ENCODE measurements at places on chromosomes 12 and 14. TPM values are rescaled to one million over a fixed set of nuclear protein-coding genes. Genes with fewer than 3 reads are reported as not detected.

GRCh38 chr14:88463318-88463717 lies 77.9 kb downstream of the SPATA7 start:
- no peak for DNase-seq

DNA sequence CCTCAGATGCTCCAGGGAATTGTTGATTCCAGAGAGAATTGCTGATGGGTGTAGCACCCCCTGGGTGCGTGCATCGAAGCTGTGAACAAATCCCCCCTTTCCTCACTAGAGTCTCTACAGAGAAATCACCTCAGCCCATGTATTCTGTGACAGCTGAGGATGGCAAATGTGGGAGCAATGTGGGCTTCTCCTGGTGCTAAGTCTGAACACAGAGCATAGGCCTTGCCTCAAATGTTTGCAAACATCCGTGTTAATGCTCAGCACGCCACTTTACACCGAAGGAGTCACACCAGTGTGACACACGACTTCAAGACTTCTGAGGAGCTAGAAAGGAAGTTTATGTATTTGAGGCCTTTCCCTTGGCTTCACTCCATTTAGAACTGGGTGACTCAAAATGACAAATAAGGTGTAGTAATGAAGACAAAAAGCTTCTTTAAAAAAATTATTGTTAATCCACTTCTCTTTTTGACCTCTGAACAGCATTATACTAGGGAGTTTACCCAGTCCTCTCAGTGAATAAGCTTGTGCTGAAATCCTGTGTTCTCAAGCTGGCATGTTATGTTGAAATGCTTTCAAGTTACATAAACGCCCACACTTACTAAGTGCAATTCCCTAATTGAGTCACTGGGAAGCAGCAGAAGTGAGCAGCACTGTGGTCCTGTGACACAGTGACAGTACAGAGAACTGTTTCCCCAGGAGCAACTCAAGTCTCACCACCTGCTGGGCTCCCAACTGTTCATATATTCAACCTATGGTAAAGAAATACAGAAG lies 92.9 kb downstream of the FAR2 start:
- no peak for DNase-seq

DNA sequence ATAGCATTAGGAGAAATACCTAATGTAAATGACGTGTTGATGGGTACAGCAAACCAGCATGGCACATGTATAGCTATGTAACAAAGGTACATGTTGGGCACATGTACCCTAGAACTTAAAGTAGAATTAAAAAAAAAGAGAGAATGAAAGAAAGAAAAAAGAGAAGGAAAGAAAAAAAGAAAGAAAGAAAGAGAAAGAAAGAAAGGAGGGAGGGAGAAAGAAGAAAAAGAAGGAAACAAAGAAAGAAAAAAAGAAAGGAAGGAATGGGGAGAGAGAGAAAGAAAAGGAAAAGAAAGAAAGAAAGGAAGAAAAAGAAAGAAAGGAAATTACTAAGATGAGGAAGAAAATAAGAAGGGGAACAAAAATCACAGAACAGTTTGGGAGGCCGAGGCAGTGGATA lies 925.5 kb downstream of the LRFN5 start:
- DNase-seq: no peak

- no peak for DNase-seq
These were observed 3.2 kb downstream of the CD69 start for GRCh38 chr12:9757433-9758025.

DNA sequence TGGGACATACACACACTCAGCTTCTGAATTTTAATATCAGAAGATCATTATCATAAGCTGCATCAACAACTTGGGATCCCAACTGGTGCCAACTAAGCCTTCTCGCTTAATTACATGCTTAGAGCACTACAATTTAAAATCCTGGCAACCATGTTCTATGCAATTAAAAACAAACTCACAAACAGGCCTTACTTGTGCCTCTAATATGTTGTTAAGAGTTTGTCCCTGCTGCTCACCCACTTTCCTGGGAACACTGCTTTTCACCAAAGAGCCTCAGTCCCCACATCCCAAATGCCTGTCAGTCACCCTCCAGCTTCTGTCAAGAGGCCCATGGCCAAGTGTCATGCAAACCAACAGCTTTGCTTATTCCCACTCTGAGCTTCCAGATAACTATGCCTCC lies 69.7 kb downstream of the TTC9 start:
- DNase-seq: no peak

DNA sequence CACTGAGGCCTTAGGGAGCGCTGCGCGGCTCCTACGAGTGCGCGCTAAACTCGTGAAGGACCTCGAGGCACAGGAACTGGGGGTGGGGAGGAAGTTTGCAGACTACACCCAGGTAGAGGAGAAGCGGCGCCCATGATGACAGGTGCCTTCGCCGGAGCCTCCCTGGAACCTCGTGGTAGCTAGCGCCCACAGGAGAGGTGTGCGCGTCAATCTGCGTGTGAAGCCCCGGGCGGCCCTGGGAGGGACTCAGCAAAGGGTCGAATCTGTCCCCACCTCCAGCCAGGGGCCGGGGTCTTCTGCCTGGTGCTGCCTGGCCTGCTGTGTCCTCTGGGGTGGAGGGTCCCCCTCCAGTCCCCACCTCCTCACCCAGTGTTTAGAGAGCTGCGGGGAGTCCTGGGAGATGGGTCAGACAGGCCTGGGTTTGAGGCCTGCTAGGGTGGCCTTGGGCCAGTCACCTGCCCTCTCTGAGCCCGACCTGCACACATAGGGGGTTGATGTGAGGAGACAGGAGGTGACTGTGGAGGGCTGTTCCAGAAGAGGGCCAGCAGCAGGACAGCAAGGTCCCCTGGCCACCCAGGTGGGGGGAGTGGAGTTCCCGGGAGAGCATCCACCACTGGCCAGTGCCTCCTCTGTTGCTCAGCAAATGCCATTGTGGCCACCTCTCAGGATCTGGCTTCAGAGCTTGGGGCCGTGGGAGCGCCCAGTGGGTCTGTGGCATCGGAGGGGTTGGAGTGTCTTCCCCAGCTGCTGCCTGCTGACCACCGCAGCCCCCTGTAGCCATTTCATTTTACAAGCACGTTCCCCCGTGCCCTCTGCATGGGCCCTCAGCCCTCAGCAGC lies 20.2 kb upstream of the KIF26A start:
- peak; percentile 49 for DNase-seq

GRCh38 chr12:84638811-84639368 lies 273.7 kb downstream of the SLC6A15 start:
- no peak for DNase-seq

DNA sequence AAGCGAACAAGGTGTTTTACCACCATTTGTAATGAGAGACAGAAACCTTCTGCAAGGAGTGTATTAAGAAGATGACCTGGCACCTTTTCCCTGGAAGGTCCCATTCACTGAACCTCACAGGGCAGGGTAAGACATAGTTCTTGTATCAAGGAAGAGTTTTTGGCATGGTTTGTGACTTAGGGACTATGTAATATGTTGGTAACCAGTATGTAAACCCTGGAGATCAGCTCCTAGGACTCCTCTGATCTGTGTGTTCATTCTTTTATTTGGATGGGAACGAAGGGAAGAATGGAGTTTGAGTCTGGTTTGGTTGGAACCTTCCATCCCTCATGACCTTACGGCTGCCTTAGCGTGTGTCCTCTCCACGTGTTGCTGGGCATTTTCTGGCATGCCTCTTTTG lies 175.4 kb downstream of the CAND1 start:
- no peak for DNase-seq

DNA sequence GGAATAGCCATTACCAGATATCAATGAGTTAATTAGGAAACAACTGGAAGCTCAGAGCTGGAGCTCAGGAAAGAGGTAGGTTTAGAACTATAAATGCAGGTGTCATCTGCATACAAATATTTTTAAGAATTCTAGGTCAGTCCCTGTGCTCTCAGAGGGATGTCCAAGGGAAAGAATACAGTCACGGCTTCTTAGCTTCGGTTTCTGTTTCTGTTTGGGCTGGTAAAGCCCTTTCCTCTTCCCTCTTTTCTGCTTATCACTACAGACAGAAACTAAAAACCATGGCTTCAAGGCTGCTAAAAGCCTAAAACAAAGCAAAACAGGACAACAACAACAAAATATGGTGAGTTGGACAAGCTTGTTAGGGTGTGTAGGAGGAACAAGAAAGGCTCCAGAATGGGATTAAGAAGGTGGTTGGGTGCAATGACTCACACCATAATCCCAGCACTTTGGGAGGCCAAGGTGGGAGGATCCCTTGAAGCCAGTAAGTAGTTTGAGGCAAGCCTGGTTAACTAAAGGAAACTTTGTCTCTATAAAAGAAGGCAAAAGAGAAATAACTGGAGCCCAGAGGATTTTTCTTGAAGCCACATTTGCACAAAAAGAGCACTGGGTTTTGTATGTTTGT lies 113.0 kb downstream of the SEC23A start:
- DNase-seq: no peak

DNA sequence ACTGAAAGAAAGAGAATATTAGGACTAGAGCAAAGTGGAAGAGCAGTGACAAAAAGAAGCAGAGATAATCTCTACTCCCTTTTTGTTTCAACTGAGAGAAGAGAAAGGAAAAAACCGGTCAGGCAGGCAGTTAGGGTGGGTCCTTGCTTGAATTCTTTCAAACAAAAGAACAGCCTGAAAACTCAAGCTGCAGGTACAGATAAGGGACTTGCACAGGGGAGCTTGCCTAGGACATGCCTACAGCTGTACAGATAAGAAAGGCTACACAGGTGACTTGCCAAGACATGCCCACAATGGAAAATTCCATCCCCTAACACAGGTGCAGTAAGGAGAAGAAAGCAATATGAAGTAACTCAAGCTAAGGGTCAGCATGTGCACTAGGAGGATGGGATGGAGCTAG lies 532.2 kb upstream of the MIS18BP1 start:
- no peak for DNase-seq

- no peak for DNase-seq
These were observed 75.2 kb upstream of the RPH3A start for GRCh38 chr12:112716099-112717093.

DNA sequence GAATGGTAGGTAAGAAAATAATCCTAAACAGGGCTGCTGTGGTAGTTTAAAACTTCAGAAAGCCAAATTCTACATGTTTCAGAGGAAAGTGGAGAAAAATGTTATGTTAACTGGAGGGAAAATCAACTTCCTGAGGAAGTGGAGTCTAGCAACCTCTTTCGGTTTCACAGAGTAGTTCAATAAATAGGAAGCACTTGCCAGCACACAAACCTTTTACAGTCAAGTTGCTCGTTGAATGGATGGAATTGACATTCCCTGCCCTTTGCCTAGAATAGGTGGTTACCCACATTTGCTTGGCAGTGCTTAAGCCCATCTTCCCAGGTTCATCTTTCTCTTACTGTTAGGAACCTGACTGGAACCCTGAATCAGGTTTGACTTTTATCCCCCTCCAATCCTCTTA lies 15.9 kb downstream of the ANKRD13A start:
- no peak for DNase-seq

- no peak for DNase-seq
These were observed 104.1 kb downstream of the EPS8 start for GRCh38 chr12:15684896-15685658.

DNA sequence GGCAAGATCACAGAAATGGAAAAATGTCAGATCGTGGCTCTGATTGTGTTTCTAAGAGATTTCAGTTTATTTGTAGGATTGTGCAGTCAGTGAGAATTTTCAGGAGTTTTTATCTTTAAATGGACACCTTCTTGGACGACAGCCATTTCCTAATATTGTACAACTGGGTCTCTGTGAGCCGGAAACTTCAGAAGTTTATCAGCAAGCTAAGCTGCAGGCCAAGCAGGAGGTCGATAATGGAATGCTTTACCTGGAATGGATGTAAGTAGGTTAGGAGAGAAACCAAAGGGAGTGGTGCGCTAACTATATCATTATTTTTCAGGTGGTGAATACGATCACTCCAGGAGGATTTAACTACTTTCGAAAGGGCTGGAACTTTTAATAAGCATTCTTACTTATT lies 26.4 kb downstream of the APAF1 start:
- no peak for DNase-seq

- DNase-seq: no peak
These were observed 45.3 kb downstream of the TAOK3 start for GRCh38 chr12:118327391-118327790.

DNA sequence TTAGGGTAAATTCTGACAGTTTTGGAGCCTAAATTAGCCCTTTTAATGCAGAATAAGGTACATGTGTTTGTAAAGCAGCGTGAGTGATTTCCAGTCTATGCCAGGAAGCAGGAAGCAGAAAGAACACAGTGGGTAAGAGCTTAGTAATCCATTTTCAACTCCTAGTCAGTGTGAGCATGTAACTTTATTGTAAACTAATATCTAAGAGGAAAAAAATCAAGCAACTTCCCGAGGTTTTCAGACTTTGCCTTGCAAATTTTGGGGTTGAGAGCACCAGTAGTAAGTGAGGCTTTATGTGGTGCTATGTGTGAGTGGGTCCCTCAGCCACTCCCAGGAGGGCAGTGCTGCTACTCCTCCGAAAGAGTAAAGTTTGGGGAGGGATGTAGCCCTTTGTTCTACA lies 2.9 kb downstream of the CIPC start:
- no peak for DNase-seq

DNA sequence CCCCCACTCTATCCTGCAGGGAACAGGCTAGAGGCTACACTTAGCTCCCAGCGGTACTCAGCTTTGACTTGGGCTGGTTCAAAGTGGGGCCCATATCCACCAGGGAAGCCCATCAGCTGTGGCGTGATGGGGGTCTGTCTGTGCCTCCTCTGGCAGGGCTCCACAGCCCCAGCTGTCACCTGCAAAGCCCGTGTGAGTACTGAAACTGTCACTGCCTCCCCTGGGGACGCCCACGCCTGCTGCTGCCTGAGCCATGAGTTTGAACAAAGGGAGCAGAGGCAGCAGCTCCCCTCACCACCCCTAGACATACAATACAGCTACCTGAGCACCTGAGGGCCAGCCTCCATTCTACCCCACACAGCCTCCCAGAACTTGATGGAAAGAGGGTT lies 5.0 kb downstream of the REM2 start:
- DNase-seq: no peak

DNA sequence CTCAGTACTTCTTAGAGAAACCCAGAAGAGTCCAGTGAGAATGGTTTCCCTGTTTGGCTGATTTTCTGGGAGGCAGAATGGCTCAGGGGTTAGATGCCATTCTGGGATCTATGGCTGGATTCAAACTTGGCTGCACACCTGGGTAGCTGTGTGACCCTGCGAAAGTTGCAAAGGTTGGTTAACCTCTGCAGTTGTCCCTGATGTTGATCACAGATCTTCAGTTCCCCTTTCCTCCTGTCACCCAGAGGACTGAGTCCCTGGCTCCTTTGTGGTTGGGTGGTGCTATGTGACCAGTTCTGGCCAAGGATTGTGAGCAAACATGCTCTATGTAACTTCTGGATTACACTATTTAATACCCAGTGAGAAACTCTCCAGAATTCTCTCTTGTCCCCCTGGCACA lies 418.0 kb downstream of the RGS6 start:
- DNase-seq: no peak

- peak; percentile 84 for DNase-seq
These were observed at the start of gene ADCY4 for GRCh38 chr14:24334431-24335291. Gene ADCY4 (minus strand): TSS chr14:24335071. CDS start chr14:24334652, 419 bp downstream.

The CLEC4C gene
- total RNA-seq: not detected

The MIA2 gene
- 24.0 TPM for total RNA-seq

The KIF26A gene
- 6.8 TPM for total RNA-seq

The GPR84 gene
- total RNA-seq: 0.22 TPM

The PNMA1 gene
- total RNA-seq: 45.9 TPM

The MVK gene
- 12.4 TPM for total RNA-seq

The GLT1D1 gene
- 1.1 TPM for total RNA-seq

The EID3 gene
- 2.1 TPM for total RNA-seq

The LMO3 gene
- 0.38 TPM for total RNA-seq

The REP15 gene
- total RNA-seq: 3.6 TPM

The CDCA3 gene
- 0.65 TPM for total RNA-seq

The PTGER2 gene
- 0.75 TPM for total RNA-seq

The CLEC6A gene
- not detected for total RNA-seq

The LTBP2 gene
- total RNA-seq: 93.7 TPM
